ENCODE measurements at places on chromosomes 2 and 18.
A peak's percentile ranks its signal among the peaks of the same experiment; 100 is the strongest.

DNA sequence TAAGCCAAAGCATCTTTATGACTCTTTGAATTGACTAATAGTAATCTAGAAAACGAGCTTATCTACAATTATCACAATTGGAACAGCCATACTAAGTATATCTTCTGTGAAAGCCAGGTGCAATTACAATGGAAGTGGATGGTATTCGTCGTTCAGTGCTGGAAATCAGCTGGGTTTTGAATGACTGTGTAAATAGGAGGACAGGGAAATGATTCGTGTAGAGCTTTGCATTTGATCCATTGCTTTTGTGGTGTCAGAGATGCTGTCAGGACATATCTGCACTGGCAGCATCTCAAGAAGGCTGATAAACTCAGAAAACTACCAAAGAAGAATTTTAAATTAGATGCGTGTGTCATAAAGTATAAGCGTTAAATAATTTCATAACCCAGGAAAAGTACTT lies 187.1 kb downstream of the ZNF407 start:
- no peak for DNase-seq

DNA sequence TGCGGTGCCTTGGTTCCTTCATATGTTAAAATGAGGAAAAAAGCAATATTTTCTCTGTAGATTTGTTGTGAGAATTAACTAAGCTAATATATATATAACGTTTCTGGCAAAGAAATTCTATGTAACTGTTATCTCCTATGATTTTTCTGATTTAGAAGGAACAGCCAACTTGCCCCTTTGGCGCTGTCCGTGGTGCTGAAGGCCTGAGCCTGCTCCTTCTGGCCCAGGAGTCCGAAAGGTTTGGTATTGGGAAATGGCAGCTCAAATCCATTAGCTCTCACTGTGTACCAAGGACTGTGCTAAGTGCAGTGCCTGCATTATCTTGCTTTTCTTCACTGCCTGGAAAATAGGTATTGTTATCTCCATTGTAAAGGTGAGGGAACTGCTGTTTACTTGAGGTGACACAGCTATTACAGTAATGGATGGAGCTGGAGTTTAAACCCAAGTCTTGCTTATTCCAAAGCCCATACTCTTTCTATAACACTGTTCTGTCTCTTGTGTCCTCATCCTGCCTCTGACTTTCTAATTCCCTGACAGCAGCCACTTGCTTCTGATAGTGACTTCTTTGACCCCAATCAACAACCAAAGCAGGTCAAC lies 52.2 kb downstream of the C1QL2 start:
- peak; percentile 4 for DNase-seq

- DNase-seq: no peak
Measured at GRCh38 chr18:48711651-48712486, 173.0 kb downstream of the CTIF start.

GRCh38 chr2:111903930-111904439 lies 5.6 kb downstream of the MERTK start:
- no peak for DNase-seq

All from amniotic stem cell (primary cell).